ENCODE measurements at places on chromosomes 13 and 19.

DNA sequence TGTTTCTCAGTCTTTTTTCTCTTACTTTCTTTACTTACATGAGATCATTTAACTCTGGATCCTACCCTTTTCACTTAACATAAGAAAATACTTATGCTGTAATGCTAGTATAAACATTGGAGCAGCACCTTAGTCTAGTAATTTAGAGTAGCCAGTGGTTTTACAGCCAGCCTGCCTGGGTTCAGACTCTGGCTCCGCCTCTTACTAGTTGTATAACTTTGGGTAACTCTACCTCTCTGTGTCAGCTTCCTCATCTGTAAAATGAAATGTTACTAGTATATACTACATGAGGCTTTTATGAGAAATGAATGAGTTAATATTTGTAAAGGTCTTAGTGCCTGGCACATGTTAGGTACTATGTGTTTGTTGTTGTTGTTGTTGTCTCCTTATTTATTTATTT lies 5.6 kb downstream of the CDADC1 start:
- no peak for DNase-seq

DNA sequence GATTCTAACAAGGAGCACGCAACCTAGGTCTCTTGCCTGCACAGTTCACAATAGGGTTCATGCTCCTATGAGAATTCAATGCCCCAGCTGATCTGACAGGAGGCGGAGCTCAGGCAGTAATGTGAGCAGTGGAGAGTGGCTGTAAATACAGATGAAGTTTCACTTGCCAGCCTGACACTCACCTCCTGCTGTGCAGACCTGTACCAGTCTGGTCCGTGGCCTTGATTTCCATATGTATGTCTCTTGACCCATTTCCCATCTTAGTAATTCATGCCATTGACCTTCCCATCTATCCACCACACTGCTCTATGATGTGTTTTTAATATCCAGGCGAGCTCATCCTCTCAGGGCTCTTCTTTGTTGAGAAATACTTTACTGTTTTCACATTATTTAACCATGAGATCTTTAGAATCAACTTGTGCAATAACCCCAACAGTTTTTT lies 95.2 kb downstream of the LRCH1 start:
- no peak for DNase-seq

DNA sequence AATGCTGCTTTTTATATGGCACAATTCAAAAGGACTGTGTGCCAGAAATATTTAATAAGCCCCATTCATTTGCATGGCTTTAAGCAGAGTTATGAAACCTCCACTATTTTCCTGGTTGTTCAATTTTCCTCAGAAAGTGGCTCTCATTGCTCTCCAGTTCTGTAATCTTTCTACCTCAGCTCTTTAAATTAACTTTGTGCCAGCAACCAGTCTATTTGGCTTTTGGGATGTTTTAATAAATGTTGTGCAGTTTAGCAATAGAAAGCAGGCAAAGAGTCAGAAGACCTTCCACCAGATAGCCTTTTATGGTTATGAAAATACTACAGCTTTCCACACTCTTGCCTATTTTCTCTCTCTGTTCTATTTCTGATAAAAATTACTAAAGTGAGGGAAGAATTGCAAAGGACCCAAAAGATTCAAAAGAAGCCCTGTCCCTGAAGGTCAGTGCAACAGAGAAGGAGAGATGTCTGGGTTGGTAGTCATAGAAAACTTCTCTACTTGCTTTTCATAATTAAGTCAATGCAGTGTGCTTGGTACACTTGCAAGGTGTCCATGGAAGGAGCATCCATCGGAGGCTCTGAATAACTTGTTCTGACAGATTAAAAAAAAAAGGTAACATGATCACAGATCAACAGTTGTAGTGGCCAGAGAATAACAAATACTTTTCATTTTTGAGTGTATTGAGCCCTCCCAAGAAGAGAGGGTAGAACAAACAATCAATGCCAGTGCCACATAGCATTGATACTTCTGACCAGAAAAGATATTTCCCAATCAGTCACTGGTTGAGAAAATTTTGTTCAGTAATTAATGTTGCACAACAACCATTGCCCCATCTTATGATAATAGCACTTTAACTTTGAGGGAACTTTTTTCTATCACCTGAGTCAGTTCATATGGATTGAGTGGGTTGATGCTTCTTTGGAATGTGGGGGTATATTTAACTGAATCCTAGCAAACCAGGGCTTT lies 48.4 kb upstream of the SPRY2 start:
- no peak for DNase-seq

DNA sequence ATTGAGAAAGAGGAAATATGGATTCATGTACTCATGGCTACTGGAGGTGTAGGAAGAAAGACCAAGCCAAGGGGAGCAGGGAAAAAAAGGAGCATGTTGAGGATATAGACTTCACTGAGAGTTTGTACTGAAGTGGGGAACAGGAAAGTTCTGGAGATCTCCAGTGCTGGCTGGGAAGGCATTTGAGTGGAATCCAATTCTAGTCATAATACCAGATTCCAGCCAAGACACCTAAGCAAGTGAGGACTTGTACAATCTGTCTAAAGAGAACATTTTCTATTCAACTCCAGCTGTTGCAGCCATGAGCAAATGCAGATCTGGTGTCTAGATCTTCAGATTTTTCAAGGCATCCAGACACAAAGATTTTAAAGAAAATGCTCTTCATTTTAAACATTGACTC lies 412.5 kb downstream of the OXGR1 start:
- DNase-seq: no peak

- DNase-seq: no peak
These were observed 32.8 kb downstream of the KLF12 start for GRCh38 chr13:74101436-74101835.

DNA sequence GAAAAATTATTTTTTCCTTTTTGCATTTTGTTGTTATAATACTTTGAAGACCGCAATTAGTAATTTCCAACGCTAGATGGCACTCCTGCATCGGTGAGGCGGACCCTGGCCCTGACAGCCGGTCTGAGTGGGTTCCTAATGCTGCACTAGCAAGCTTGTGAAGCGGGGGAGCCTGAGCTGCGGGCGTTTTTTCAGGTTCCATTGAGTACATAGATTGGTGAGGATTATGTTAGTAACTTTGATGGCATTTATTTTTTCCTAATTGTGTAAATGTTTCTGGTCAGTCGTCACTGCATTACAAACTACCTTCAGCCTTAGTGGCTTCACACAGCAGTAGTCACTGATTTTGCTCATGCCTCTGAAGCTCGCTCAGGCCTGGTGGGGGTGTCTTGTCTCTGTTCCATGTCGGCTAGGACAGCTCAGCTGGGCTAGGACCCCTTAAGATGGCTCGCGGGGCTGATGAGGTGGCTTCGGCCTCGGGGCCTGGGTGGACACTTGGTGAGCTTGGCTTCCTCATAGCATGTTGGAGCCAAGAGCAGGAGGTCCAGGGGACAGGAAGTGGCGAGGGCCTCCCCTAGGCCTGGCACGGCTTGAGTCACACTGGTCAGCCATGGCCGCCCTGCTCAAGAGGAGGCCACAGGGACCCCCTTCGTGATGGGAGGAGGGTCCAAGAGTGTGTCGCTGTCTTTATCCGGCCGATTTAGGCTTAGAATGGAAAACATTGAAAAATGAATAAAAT lies 25.0 kb downstream of the ERCC5 start:
- DNase-seq: peak; percentile 53
